Activated CD8-positive, alpha-beta memory T cell treated with anti-CD3 and anti-CD28 coated beads for 48 hours (primary cell): ENCODE measurements at places on chromosomes 1 and 21.

DNA sequence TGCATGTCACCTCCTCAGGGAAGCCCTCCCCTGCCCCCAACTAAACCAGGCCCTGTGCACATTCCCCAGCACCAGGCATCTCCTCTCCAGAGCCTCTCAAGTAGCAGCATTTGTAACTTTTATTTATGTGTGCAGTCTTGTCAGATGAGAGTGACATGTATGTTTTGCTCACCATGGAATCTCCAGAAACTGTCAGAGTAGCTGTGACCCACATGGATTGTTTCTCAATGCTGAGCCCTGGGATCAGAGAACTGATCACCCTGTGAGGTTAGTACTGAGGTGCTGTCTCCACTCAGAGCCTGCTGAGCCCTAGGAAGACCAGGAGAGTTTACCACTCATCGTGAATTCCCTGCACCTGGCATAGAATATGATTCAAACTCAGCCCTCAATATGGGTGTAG, 190.9 kb upstream of the EDN2 start:
- DNase-seq: no peak

DNA sequence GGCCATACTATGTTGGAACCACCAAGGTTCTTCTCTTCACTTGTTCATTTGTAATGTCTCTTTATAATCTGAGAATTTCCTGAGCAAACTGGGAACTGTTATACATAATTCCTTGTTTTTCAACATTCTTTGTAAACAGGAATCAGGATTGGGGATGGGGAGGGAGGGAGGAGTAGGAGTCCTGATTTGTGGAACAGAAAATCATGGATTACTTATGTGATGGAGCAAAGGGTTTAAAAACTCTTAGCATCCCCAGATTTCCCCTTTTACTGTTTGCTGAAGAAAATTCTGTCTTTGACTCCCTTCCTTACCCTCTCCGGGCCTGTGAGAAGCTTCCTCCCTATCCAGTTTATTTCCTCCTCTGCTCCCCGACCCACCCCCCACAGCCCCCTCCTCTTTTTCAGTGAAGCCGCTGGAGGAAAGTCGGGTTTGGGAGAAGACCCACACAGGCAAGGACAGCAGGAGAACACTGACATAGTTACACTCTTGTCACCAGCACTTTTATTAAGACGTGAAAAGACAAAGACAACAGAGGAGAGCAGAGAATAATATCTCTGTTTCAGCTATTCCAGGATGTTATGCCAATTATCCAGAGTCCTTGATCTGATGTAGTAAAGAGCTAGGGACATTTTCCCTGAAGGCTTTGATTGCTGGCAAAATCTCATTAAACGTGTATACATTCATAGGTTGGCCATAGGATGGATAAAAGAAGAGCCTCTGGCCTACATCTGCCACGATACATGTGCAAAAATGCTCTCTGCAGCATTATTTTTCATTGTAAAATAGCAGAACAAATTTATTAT, 4.6 kb upstream of the NBPF1 start:
- DNase-seq: no peak

GRCh38 chr1:206579747-206580437, 32.4 kb downstream of the EIF2D start:
- peak; percentile 80 for DNase-seq

- no peak for DNase-seq
Measured at GRCh38 chr21:42552407-42553336, 39.0 kb downstream of the SLC37A1 start.

- no peak for DNase-seq
Measured at GRCh38 chr1:22347854-22348760, 103.5 kb upstream of the ZBTB40 start.

- no peak for DNase-seq
Measured at GRCh38 chr1:4075436-4076225, 175.6 kb upstream of the C1orf174 start.

GRCh38 chr1:65434255-65434654, 13.8 kb downstream of the LEPR start:
- no peak for DNase-seq

- DNase-seq: no peak
Measured at GRCh38 chr1:204574865-204575163, 58.6 kb downstream of the MDM4 start.

- DNase-seq: no peak
Measured at GRCh38 chr1:182120411-182121258, 59.1 kb upstream of the ZNF648 start.

DNA sequence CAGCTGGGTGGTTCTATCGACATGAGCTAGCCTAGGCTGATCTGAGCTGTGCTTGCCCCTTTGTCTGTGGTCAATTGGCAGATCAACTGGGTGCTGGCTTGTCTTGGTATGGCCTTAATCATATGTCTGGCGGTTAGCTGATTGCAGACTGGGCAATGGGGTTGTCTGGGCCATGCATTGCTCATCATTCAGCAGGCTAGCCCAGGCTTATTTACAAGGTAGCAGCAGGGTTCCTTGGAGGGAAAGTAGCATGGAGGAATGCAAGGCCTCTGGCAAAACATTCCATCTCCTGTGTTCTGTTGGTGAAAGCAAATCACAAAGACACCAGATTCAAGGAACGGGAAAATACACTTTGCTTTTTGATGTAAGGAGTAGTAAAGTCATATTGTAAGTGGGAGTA, 84.0 kb upstream of the IVNS1ABP start:
- DNase-seq: no peak

GRCh38 chr1:226063224-226063976, 884 bp downstream of the H3-3A start:
- peak; percentile 32 for DNase-seq

- no peak for DNase-seq
Measured at GRCh38 chr21:33236766-33237165, 7.0 kb downstream of the IFNAR2 start.

DNA sequence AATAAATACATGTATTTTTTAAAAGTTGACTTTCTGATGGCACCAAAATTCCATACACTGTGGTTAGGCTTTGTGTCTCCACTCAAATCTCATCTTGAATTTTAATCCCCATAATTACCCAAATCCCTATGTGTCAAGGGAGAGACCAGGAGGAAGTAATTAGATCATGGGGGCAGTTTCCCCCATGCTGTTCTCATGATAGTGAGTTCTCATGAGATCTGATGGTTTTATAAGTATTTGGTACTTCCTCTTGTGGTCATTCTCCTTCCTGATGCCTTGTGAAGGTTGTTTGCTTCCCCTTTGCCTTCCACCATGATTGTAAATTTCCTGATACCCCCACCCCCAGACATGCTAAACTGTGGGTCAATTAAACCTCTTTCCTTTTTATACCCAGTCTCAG, 1218.4 kb upstream of the PRMT6 start:
- DNase-seq: no peak

DNA sequence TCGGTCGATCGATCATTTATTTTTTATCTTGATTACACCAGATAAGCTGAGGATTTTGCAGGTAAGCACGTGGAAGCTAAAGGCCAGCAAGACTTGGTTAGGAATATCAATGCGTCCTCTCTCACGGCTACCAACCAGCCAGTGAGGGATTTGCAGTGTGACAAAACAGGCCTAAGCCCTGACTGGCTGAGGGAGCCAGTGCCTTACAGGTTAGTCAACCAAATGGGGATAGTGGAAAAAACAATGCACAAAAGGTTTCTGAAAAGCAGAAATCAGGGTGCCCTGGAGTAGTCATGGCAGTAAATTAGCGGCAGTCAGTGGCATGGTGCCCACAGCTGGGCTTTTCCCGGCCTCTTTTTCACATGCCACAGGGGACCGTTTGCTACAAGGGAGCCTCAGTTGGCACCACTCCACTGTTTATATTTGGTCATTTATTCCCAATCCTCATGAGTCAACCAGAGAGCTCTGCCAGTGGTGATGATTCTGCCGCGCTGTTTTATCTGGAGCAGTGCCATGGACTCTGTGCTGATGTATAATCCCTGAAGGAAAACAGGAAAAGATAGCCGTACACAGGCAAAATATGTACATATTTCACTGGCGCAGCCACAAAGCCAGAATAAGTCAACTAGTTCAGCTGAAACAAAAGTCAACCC, 167.6 kb downstream of the RHOU start:
- no peak for DNase-seq

- DNase-seq: no peak
Measured at GRCh38 chr1:70874063-70874462, 173.6 kb downstream of the PTGER3 start.

GRCh38 chr1:84103197-84103992, 40.7 kb upstream of the PRKACB start:
- no peak for DNase-seq

GRCh38 chr1:15343729-15344128, 66.0 kb upstream of the EFHD2 start:
- DNase-seq: no peak

- no peak for DNase-seq
Measured at GRCh38 chr1:62286786-62287224, 32.4 kb downstream of the KANK4 start.

DNA sequence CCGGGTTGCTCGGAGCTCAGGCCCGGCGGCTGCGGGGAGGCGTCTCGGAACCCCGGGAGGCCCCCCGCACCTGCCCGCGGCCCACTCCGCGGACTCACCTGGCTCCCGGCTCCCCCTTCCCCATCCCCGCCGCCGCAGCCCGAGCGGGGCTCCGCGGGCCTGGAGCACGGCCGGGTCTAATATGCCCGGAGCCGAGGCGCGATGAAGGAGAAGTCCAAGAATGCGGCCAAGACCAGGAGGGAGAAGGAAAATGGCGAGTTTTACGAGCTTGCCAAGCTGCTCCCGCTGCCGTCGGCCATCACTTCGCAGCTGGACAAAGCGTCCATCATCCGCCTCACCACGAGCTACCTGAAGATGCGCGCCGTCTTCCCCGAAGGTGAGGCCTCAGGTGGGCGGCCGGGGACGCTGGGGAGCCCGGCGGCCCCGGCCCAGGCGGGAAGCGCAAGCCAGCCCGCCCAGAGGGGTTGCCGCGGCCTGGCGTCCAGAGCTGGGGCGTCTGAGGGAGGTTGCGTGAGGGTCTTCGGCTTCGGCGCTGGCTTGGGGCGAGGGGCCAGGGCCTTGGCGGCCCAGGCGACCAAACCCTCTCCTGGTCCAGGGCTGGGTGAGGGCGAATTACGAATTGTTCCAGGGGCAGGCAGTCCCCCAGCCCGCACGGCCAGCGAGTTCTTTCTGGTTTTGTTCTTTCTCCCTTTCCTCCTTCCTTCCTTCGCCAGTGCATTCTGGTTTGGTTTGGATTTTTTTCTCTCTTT, 805 bp downstream of the SIM2 start:
- no peak for DNase-seq

DNA sequence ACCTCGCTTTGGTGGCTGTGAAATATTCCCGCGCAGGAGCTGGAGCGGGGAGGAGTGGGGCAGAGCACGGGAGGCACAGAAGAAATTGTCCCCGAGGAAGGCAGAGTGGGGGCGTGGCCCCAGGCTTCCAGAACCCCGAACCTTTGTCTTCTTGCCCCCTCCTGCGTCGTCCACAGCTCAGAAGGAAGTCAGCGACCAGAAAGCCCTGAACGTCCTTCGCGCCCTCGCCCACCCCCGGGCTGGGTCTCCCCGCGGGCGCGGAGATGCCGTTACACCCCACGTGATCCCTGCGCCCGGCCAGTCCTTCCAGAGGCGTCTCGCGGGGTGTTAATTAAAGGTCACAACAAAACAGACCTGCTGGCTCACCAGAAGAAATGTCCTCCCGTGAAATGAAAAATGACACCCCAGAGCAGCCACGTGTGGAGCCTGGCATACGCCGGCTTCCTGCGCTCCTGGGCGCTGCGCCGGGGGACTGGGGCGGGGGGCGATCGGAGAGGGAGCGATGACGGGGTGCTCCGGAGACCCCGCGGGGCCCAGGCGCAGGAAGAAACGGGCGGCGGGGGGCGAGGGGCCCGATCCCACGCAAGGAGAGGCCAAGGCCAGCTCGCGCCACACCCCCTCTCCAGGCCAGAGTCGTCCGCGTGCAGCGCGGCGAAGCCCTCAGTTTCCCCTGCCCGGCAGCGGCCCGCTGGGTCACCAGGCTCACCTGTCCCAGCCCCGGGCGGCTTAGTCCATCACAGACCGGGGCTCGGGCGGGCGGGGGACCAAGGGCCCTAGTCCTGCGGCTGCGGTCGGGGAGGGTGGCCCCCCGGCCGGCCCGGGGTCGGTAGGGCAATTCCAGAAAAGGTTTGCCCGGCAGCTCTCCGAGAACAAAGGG, 995 bp upstream of the KIF26B start:
- no peak for DNase-seq

GRCh38 chr1:48688102-48688760, 88.5 kb downstream of the BEND5 start:
- no peak for DNase-seq

- DNase-seq: no peak
Measured at GRCh38 chr21:35113064-35113463, 64.0 kb upstream of the RUNX1 start.

- no peak for DNase-seq
Measured at GRCh38 chr1:86468501-86468977, at the start of gene CLCA1. TSS of gene CLCA1 (plus strand) at chr1:86468927. CDS start at chr1:86468972, 45 bp downstream.

DNA sequence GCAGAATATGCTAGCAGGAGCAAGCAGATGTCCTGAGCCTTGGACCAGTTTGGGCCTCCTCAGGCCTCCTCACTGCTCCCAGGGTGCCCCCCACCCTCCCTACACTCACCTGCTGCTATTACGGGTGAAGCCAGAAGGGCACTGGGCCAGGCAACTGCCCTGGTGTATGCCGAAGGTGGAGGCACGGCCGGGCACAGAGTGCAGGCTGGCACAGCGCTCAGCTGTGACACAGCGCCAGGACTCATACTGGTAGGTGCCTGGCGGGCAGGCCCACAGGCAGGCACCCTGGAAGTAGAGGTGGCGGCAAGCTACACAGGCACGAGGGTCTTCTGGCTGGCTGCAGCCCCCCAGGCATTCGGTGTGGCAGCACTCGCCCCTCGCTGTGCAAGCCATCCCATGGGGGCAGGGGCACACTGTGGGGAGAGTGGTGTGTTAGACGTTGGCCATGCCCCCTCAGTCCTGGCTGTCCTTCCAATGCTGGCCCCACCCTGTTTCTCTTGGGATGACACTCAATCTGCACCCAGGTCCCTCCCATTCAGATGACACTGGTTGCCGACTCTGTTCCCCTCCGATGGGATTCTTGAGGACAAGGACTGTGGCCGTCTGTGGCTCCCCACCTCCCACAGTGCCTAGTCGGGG, 7.0 kb downstream of the INSRR start:
- DNase-seq: no peak

- DNase-seq: no peak
Measured at GRCh38 chr1:65471861-65472332, 51.4 kb downstream of the LEPR start.

DNA sequence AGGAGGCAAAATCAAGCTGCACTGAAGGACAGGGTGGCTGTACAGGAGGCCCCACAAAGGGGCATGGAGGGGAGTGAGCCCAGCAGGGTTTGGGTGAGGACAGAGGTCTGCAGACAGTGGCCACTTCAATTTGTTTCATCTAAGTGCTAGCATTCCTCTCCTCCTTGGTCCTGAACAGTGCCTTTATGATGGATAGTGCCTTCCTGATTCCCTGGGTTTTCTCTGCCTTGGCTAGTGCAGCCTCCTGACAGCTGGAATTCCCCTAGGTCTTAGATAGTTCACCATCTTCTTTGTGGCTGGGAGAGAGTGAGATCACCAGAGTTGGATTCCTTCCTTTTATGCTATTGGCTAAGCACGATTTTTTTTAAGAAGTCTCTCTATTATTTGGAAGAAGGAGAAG, 3.8 kb upstream of the HPCAL4 start:
- DNase-seq: no peak

GRCh38 chr1:246270236-246270635, 236.8 kb downstream of the SMYD3 start:
- no peak for DNase-seq

GRCh38 chr1:156931211-156931952, 10.9 kb downstream of the LRRC71 start:
- DNase-seq: no peak
